ENCODE measurements at places on chromosomes 1 and 21.

GRCh38 chr1:169697755-169698154 is 13.7 kb downstream of the SELL start:
- no peak for DNase-seq

- no peak for DNase-seq
Observed at GRCh38 chr21:24115141-24115540, 1492.1 kb downstream of the MRPL39 start.

GRCh38 chr1:44911026-44911425 is 68.0 kb upstream of the PTCH2 start:
- DNase-seq: no peak

DNA sequence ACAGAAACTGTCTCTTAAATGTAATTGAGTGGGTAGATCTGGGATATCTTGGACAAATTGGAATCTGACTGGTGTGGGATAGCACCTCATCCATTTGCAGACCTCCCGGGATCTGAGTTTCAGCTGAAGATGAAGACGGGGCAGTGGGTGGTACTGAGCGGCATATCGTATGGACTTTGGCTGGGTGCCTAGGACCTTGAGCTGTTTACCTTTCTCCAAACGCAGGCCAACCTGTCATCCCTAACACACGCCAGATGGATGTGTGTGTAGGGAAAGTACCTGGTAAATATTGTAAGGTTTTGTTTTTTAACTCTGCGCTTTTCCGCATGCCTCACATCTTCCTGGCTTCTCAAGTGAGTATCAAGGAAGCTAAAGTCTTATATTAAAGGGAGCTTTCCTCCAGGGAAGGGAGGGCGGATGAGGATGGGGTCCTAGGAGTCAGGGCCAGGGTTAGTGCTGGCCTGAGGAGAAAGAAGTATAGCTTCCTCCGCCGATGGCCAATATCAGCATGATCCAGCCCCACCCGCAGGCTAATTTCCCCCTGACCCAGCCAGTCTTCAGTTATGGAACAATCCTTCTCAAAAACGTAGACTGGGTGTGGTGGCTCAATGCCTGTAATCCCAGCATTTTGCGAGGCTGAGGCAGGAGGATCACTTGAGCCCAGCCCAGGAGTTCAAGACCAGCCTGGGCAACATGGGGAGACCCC is 26.2 kb downstream of the ATP8B2 start:
- DNase-seq: no peak

DNA sequence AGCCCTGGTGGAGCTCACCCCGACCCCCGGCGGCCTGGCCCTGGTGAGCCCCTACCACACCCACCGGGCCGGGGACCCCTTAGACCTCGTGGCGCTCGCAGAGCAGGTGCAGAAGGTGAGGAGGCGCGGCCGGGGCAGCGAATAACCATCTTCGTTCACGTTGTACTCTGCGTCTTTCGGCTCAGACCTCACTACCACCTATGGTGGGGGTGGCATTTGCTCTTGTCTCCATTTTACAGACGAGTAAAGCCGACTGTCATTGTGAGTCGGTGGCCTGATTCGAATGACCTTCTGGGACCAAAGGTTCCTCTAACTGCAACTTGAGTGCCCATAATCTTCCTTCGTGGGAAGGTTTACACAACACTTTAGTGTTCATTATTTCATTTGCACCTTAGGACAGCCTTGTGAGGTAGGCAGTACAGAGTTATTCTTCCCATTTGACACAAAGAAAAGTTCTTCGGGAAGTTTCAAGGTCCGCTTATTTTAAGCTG is 506 bp downstream of the C1orf50 start:
- DNase-seq: no peak

- no peak for DNase-seq
Observed at GRCh38 chr1:226659641-226660040, 79.4 kb downstream of the ITPKB start.

- DNase-seq: no peak
Observed at GRCh38 chr1:150971583-150972416, 2.8 kb downstream of the CERS2 start.

All from stimulated activated CD4-positive, alpha-beta T cell treated with anti-CD3 and anti-CD28 coated beads, Interleukin-12 subunit alpha, Interleukin-12 subunit beta, amount 100 ng/mL, for 4 hours (primary cell).